ENCODE measurements at places on chromosomes 4 and X. TPM values are rescaled to one million over a fixed set of nuclear protein-coding genes. Genes with fewer than 3 reads are reported as not detected.

- peak; percentile 2 for DNase-seq
Observed at GRCh38 chrX:135421932-135422809, at the start of gene SMIM10L2A. Gene SMIM10L2A, plus strand, starts transcription at chrX:135421944. Its CDS starts 188 bp downstream, at chrX:135422132.

GRCh38 chr4:38132107-38132673 is 172.0 kb downstream of the PTTG2 start:
- DNase-seq, result peak; percentile 99

RS1 gene
- polyA plus RNA-seq, result not detected

SPIN2A gene
- 0.59 TPM for polyA plus RNA-seq

DNA sequence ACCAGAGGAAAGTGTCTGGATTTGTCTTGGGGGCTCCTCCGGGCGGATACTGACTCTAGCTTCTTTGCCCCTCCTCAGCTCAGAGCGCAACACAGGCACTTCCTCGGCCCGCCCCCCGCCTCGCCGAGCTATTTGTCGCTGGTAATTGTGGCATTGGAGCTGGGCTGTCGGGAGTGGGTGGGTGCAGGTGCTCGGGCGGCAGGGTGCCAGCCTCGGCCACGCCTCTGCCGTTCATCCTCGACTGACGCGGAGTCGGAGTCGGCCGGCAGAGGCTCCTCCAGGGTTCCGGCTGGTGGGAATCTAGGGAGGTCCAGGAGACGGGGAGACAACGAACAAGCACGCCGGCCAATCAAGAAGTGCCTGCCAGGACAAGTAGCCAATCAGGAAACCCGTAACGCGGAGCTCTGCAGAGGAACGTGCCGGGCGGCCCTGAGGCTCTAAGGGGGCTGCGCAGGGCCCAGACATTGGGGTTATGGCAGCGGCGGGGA is 3.9 kb upstream of the SYN1 start:
- peak; percentile 76 for DNase-seq

DNA sequence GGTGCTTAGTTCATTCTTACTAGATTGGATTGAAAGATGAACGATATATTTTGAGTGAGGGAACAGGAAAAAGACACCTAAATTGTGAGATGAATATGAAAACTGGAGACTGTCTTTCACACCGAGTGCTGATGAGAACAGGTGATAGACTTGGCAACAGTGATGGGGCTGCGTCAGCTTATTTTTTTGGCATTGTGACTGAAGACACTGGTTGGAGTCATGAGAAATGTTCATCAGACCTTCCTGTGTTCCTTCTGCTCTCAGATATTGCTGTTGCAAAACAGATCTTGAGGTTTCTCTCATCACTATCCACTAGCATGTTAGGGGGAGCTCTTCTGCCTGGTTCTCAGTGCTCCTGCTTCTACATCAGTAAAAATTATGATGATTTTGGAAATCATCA is 124.2 kb upstream of the KCNIP4 start:
- peak; percentile 10 for DNase-seq
